ENCODE measurements at places on chromosomes 16 and 17.
A peak's percentile ranks its signal among the peaks of the same experiment; 100 is the strongest.

- no peak for DNase-seq
Observed at GRCh38 chr16:647173-647902, 1.8 kb upstream of the WDR90 start.

DNA sequence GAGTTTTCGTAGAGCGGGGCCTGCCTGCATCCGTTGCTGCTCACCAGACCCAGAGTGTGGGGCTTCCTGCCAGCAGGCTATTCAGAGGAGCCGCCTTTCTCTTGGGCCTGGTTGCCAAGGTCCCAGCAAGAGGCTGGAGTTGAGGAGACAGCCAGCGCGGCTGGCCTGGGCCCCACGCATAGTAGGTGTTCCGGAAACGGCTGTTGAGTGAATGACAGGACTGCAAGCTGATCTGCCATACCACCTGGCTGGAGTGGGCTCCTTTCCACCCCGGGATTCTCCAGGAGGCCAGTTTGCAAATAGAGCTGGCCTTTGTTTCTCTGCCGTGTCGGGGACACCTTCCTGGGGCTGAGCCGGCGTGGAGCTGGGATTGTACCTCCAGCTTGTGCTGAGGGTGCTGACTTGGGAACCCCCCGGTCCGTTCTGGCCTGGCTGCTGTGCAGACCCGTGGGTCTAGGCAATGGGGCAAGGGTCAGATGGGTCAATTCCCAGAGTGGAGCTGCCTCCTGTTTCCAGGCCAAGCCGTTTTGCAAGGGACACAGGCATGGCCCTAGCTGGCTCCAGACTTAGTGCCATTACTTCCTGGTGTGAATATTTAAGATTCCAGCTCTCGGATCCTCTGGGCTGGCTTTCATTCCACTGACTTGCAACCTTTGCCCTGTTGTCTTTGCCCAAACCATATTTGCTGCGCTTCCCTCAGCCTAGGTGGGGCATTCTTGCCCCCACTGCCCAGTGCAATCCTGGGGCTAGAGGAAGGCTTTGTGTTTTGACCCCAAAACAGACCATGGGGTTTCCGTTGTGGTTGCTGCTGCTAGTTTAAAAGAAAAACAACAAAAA is 68.8 kb downstream of the CMIP start:
- DNase-seq: no peak

- DNase-seq: no peak
Observed at GRCh38 chr16:73152386-73153125, 104.6 kb upstream of the ZFHX3 start.

DNA sequence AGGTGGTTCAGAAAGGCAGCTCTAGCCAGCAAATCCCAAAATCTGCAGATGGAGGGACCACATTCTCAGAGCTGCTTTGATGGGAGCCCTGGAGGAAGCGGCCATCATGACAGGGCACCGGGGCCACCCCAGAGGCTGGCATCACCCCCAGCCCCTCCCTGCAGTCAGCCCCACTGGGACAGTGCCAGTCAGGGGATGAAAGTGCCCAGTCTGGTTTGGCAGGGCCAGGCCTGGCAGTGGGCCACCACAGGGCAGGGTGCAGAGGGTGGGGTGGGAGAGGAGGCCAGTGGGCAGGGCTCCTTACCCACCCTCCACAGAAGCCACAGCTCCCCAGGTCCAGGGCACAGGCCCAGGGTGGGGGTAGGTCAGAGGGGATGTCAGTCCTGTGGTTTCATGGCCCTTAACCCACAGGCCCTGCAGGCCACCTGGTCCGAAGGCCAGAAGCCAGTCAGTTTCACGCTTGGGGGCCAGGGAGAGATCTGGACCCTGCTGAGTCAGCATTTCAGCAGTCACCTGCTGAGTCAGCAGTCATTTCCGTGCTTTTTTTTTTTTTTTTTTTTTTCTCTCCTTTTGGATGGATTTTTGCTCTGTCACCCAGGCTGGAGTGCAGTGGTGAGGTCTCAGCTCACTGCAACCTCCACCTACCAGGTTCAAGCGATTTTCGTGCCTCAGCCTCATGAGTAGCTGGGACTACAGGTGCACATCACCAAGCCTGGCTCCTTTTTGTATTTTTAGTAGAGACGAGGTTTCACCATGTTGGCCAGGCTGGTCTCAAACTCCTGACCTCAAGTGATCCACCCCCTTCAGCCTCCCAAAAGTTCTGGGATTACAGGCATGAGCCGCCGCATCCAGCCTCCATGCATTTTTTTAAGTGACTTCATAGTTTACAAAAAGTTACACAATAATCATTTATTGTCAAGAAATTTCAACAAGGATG is 10.4 kb downstream of the SLC25A10 start:
- DNase-seq: no peak

GRCh38 chr17:38730526-38731379 is 612 bp downstream of the CISD3 start:
- DNase-seq: no peak

DNA sequence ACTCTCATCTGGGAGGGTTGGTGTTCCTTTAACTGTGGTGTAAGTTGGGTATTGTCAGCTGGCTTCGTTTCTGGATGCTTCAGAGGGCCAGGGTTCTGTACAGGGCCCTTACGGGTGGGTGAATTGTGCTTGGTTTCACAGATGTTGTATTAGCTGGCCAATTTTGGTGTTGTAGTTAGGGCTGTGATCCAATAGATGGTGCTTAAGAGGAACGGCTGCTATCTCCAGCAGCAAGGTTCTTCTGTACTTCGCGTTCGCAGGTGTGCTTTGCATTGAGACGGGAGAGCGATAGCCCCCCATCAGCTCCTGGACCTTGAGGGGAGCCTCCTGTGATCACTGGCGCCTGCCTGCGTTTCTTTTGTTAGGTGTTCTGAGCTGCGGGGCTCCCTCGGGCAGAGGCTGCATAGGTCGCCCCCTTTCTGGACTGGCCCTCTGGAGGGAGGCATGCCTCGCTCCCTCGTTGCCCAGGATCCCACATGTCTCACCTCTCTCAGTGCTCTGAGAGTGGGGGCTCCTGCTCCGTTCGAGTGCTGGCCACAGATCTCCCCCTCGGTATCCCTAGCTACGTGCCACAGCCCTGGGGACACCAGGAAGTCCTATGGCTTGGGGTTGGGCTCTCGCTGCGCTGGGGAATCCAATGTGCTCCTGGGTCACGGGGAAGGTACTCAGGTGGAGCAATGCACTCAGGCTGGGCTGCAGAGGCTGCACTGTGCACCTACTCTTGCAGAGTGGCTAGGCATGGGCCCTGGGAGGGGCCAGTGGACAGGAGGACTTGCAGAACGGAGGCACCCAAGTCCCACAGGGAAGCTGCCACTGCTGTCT is 837 bp upstream of the PRDM7 start:
- no peak for DNase-seq

- DNase-seq: no peak
Observed at GRCh38 chr16:58464047-58464915, 35.7 kb upstream of the NDRG4 start.

GRCh38 chr16:66551348-66551759 is 1.0 kb upstream of the CKLF start:
- DNase-seq: no peak

- DNase-seq: peak; percentile 28
Observed at GRCh38 chr17:29115961-29116803, 64.0 kb downstream of the MYO18A start.

DNA sequence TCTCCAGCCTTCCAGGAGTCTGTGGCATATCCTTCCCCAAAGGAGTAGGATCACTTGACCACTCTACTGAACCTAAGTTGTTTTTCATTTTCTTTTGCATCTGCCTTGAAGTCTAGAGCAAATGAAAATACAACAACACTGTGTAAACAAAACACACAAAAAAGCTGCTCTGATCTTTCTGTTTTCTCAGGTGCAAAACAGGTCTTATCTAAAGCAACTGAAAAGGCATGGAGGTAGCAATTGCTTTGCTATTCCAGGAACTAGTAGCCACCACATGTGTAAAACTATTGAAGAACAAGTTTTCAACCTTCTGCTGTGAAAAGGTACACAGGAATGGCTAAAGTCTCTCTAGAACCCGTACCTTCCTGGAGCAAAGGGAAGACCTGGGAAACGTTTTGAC is 127.1 kb downstream of the PITPNC1 start:
- DNase-seq: no peak

DNA sequence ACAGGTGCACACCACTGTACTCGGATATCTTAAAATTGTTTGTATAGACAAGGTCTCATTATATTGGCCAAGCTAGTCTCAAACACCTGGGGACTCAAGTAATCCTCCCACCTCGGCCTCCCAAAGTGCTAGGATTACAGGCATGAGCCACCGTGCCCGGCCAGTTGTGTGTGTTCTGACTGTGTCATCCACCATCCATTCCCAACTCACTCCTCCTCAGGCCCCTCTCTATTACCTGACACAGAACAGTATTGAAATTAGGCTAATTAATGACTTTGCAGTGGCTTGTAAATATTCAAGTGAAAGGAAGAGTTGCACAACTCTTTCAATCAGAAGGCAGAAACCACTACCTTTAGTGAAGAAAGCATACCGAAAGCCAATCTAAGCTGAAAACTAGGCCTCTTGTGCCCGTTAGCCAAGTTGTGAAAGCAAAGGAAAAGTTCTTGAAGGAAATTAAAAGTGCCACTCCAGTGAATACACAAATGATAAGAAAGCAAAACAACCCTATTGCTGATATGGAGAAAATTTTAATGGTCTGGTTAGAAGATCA is 28.7 kb downstream of the GOSR1 start:
- DNase-seq: no peak

DNA sequence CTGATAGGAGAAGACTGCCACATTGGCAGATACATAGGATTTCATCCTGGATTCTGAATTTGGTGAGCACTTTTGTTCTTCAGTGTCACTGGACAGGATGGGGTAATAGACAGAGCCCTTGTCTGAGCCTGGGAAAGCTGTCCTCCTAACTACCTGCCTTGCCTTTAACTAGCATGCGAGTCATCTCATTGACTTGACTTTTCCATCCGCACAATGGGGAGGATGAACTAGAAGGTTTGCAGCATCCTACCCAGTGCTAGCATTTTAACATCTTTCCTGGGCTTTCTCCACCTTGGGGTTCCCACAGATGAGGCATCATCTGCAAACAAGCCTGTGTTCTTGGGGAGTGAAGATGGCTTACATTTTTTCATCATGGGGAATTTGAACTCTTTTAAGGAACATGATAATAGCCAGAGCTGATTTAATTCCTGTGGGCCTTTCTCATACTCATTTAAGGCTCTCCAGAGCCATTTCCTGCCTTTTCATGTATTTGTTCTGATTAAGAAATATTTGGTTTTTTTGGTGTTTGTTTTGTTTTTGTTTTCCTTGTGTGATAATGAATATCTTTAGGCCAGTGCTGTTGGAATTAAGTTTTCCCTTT is 139.5 kb downstream of the MSI2 start:
- no peak for DNase-seq

- DNase-seq: no peak
Observed at GRCh38 chr17:16911141-16911937, 60.6 kb downstream of the TNFRSF13B start.

DNA sequence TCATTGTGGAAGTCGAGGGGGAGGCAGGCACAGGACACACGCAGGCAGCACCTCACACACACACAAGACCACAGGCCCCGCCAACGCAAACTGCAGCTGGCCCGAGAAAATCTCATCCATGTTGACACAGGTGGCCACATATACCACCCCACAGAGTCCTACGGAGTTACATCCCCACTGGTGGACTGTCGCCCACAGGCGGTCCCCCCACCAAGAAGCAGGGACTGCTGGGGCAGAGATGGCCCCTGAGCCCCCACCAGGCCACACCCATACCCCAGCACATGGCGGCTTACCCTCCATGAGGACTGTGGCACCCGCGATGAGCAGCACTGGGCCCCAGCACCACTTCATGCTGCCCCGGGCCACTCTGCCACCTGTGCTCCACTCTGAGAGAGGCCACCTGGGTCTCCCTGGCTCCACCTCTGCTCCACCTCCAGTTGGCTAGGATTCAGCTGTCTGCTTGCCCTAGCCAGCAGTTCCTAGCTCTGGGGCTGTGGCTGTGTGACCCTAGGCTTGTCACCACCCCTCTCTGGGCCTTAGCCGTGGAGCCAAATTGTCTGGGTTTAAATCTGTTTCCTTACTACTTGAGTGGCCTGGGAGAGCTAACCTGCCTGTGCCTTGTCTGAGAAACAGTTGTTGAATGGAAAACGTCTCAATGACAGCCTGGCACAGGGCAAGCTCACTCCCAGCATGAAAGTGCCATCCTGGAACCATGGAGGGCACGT is at the start of gene PRSS53:
TSS of gene PRSS53 (minus strand) at position 485 of the 725 bp plus-strand sequence. CDS start at position 351, 134 bp downstream.
- DNase-seq: no peak

DNA sequence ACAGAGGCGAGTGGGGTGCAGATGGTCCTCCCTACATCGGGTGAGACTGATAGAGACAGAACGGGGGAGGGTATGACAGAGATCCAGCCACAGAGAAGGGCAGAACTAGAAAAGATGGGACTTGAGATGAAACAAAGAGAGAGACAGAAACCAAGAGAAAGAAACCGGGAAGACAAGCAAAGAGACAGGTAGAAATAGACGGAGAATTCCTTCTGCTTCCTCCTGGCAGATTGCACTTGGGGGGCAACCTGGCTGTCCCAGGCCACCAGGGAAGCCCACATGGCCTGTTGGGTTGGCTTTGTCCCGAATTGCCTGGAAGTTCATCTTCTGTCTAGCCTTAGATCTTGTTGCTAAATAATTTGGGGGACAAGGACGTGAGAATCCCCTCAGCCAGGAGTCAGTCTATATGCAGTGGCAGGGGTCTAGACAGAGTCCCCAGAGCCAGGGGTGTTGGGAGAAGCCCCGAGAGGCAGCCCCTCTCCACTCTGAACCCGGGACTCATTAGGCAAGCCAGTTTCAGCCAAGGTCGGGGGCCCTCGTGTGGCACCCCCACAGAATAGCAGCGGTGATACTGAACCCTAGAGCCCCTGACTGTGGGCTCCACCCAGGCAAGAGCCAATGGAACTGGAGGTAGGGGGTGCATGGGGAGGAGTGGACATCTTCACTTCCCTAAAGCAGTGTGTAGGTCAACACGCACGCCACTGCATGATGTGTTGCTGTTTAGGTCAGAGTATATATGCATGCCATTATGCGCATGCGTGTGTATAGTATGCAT is 627 bp upstream of the TSPOAP1 start:
- DNase-seq: peak; percentile 80

DNA sequence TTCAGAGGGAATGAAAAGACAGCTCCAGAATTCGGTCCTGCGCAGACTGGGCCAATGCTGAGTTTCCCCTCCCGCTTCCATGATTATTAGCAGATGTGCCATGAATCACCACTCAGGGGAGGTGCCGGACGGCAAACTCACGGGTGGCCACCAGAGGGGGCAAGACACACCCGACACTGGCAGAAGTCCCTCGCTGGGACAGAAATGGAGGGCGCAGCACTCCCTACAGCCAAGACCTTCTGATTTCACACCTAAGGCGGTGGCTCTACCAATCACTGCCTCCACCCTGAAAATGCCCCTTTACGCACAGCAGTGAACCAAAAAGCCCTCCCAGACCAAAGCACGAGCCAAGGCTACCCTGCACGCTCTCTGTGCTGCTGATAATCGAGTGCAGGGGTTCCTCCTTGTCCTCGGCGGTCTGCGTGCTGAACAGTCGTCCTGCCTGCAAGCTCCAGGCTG is 26.8 kb downstream of the TRAP1 start:
- peak; percentile 75 for DNase-seq

DNA sequence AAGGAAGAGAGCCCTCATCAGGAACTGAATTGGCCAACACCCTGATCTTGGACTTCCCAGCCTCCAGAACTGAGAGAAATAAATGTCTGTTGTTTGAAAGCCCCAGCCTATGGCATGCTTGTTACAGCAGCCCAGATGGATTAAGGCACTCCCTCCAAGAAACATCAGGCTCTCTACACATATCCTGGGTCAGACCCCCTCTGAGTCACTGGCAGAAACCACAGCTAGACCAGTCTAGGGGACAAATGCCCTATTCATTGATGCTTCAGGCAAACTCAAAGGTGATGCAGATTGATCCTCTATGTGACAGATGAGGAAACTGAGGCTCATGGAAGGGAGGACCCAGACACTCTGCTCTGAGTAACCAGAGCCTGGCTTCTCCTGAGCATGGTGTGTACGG is 116.8 kb downstream of the WSCD1 start:
- DNase-seq: no peak
